Activated gamma-delta T cell (primary cell): ENCODE measurements at places on chromosomes 6 and 20.

DNA sequence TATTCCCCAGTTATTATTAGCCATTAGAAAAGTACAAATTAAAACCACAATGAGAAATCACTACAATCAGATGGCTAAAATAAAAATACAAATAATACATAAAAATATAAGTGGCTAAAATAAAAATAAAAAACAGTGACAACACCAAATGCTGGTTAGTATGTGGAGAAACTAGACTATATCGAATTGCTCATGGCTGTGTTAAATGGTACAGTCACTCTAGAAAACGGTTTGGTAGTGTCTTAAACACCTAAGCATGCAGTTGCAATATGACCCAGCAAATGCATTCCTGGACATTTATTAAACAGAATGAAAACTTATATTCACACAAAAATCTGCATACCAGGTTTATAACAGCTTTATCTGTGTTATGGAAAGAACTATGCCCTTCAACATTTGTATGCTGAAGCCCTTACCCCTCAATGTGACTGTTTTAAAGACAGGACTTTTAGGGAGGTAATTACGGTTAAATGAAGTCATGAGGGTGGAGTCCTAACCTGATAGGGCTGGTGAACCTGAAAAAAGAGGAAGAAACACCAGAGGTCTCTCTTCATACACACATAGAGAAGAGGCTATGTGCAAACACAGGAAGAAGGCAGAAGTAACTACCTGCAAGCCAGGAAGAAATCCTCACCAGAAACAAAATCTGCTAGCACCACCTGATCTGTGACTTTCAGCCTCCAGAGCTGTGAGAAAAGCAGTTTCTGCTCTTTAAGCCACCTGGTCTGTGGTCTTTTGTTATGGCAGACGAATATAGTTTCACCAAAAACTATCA, 84.9 kb downstream of the ASCC3 start:
- no peak for DNase-seq

DNA sequence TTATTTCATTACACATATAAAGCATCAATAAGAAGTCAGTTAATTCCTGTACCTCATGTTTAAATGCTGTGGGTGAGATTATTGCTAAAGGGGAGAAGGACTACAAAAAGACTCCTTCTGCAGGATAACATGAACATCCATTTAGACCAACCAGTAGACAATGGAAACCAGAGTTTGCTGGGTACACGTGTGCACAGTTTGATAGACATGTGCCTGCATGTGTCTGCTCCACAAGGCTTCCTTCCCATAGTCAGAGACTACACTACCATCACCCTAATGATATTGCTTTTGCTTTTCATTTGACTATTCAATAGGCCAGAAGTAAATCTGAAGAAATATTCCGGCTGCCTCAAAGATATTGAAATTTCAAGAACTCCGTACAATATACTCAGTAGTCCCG, 231.6 kb downstream of the ARHGAP18 start:
- no peak for DNase-seq

GRCh38 chr20:38883081-38883980, 42.9 kb upstream of the FAM83D start:
- DNase-seq = no peak

DNA sequence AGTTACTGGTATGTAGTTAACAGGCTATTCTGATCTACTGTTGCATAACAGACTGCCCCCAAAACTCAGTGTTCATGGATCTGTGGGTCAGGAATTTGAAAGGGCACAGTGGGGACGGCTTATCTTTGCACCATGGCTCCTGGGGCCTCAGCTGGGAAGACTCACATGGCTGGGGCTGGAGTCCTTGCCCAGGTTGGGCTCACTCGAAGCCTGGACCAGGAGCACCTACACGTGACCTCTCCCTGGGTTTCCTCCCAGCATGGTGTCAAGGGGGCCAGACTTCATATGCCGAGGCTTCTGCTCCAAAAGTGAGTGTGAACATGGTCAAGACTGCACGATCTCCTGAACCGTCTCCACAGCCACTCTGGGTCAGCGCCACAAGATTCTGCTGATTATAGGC, 11.7 kb downstream of the SYNDIG1 start:
- DNase-seq = no peak

DNA sequence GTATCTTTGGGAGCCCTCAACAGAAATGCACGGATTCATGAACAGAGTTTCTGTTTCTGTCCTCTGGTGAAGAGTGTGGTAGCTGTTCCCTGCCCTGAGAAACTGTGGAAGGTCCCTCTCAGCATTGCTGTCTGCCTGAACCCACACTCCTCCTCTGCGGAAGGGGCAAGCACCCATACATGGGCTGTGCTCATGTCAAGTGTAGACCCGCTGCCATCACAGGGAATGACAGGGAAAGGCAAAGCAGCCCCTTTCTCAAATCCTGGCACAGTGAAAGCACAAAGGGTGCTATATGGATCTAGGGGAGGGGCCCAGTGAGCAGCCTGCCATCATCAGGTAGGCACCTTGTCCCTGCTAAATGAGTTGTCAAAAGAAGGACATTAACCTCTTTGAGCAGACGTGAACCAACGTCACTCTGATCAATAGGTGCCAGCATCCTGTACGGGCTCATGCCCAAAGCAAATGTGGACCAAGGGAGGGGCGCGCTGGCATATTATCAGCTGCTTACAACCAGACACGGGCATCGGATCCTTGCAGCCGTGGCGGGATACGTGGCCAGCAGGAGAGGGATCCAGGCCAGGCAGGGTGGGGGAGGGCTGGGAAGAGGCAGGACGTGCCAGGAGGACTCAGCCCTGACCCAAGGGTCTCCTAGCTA, 231.2 kb upstream of the PMEPA1 start:
- no peak for DNase-seq

GRCh38 chr6:25175681-25176080, 103.5 kb upstream of the CARMIL1 start:
- no peak for DNase-seq

GRCh38 chr6:168032005-168032760, 34.7 kb downstream of the KIF25 start:
- DNase-seq = no peak

DNA sequence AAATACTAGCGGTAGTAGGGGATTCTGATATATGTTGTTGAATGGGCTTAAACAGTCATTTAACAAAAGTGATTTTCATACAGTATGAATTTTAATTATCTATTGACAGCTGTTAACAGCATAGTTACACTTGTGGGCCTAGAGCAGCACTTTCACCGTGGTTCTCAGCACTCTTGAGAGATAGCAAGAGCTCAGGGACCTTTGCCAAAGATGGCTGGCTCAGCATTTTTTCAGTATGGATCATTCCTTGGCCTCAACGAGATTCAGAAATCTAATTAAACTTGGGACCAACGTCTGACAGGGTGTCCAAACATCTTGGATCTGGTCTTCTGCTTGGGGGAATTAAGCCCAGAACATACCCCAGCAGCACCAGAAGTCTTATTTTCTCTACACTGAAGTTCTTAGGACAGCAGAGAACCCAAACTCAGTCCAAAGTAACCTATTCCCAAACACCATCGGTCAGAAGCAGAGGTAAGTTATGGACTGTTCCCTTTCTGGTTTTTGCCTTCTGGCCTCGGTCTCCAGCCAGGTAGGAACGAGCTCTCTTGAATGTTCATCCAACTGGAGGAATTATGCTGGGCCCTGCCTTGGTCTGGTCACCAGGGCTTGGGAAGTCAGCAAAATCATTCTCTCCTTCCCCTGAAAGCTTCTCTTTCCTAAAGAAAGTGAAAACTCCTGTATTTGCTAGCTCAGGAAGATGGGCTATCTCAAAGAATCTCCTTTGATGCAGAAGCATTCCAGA, 25.7 kb downstream of the PRPH2 start:
- DNase-seq = no peak

DNA sequence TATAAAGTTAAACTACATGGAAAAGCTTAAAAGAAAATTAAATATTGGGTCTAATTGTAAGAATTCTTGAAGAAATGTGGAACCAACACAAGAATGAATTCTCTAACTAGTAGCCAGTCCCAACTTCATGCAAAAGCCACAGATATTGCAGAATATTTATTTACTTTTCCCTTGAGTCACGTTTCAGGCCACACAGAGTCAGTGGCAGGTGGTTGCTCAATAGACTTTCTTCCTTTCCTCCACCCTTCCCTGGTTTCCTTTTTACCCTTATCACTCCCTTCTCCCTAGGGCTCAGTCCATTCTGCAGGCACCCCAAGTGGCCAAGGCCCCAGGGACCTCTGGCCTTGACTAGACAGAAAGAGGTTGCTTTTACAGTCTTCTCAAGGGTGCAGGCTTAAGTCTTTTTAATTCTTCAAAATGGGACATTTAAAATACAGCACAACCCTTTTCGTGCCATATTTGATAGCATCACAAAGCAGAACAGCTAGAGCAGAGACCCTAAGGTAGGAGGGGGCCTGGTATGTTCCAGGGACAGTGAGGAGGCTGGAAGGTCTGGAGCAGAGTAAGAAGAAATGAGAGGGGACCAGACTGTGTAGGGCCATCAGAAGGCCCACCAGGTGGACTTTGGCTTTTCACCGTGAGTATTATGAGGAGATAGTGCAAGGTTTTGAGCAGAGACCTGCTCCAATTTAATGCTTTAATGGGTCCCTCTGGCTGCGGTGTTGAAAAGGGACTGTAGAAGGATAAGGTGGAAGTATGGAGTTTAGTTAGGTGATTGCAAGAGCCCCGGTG, 65.0 kb downstream of the HDDC2 start:
- DNase-seq = no peak

GRCh38 chr6:150565945-150566344, 33.7 kb upstream of the PLEKHG1 start:
- DNase-seq = no peak

- no peak for DNase-seq
Observed at GRCh38 chr20:58976061-58976730, 4.9 kb upstream of the NELFCD start.

GRCh38 chr20:38723017-38723847, 1.1 kb upstream of the SLC32A1 start:
- no peak for DNase-seq

- DNase-seq = no peak
Observed at GRCh38 chr6:34709386-34709785, 12.8 kb upstream of the ILRUN start.

DNA sequence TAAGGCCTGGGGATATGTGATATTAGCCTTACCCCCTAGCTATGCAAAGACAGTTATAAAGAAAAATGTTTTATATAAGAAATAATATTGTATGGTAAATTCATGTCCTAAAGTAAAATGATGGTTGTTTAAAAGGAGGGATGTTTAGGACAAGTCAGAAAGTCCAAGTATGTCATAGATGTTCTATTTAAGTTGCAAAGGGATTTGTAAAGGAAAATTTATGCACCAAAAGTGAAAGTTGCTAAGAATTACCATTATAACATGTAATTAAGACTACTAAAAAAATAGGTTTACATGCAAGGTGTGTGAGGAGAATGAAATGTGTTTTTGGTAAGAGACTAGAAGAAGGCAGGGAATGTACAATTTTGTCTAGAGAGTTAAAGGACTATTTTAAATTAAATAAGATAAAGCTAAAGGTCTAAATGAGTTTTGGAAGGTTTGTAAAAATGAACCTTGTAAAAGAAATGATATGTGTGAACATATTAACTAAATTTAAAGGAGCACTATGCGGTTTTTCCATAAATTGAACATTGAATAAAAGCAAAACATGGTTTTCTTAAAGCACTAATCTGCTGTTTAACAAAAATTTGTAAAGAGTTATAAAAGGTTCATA, 22.7 kb upstream of the GOPC start:
- DNase-seq = no peak

- no peak for DNase-seq
Observed at GRCh38 chr6:170535004-170535403, 18.1 kb downstream of the PSMB1 start.

DNA sequence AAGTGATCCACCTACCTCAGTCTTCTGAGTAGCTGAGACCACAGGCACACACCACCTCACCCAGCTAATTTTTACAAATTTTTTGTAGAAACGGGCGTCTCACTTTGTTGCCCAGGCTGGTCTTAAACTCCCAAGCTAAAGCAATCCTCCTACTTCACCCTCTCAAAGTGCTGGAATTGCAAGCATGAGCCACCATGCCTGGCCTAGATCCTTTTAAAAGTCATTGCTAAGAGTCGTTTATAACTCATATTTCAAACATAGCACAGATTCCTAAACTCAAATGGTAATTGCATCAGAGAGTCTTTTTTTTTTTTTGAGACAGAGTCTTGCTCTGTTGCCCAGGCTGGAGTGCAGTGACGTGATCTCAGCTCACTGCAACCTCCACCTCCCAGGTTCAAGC, 7.7 kb upstream of the SAMHD1 start:
- no peak for DNase-seq

GRCh38 chr6:140156131-140156530, 781.7 kb upstream of the CITED2 start:
- no peak for DNase-seq

- DNase-seq = no peak
Observed at GRCh38 chr6:57217270-57217669, 4.8 kb downstream of the RAB23 start.

- DNase-seq = no peak
Observed at GRCh38 chr6:79038061-79038460, 40.0 kb downstream of the PHIP start.

DNA sequence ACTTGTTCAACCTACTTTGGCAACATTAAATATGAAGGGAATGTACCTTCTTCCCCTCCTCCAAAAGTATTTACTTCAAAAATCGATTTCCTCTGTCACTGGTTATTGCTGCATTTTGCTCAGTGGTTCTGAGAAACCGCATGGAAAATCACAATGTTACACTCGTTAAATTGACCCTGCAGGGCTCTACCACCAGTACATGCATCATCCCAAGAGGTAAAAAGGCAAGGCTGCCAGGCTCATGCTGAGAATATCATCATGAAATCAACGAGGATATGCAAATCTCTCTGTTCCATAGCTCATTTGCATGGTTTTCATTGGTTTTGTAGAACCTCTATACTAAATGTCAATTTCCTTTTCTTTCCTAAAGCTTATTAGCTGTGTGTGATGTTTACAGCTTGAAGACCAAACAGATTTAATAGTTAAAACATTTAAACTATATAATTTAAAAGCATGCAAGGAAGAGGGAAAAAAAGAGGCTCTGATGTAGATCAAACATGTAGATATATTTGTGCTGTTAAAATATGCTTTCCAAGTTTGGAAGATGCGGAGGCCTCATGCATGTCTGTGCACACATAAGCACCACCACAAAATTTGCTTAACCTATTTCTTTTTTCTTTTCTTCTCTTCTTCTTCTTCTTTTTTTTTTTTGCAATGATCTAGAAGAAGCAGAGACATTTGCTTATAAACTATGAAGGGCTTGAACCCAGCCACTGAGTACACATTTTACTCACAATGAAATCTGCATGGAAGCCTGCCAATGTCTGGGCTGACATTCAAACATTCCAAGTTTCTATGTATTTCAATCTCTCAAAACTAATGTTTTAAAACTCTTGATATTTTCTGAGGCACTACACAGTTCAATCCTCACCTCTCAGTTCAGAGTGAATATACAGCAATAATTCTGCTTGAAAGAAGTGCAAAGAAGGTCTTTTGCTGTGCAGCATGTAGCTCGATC, 194.0 kb downstream of the GMPR start:
- DNase-seq = no peak

- no peak for DNase-seq
Observed at GRCh38 chr6:6543181-6543879, 45.2 kb upstream of the LY86 start.

DNA sequence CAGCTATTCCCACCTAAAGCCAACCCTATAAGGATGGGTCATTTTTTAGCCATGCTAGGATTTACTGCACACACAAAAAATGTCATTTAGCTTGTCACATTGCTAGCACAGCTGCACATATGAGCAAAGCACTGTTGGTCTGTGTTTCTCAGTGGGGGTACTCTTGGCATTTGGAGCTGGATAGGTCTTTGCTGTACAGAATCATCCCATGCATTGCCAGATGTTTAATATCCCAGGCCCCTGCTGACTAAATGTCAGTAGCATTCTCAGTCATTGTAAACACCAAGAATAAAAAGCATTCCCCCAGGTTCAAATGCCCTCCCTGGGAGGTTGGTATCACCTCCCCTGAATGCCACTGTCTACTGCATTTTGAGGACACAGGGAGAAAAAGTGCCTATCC, 14.6 kb upstream of the LTV1 start:
- no peak for DNase-seq
